ENCODE measurements at places on chromosomes 1 and 21.

DNA sequence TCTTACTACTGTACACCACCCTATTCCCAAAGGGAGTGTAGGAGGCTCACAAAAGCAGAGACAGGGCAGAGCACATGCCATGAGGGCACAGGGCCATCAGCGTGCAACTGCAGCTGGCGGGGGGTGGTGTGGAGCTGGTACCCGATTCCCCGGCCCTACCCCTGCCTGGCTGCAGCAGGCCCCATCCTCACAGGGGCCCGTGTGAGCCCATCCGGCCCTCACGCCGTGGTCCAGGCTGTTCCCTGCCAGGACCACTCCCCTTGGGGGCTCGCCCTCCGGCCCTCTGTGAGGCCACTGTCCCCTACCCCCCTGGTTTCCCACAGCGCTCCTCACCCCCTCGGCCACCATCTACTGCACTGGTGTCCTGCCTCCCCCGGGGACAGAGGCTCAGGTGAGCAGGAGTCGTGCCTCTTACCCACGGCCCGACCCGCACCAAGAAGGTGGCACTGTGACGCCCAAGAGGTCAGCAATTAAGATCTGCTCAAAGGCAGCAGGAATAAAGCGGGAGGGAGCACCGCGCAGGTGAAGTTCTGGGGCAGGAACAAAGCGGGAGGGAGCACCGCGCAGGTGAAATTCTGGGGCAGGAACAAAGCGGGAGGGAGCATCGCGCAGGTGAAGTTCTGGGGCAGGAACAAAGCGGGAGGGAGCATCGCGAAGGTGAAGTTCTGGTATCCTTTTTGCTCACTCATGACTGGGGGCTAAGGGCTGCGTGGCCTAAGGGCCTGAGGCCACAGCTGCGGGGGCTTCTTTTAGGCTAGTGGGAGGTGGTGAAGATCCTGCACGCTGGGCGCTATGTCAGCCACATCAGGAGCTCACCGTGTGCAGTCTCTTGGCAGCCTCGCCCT is 3.9 kb downstream of the POFUT2 start:
- DNase-seq: no peak

DNA sequence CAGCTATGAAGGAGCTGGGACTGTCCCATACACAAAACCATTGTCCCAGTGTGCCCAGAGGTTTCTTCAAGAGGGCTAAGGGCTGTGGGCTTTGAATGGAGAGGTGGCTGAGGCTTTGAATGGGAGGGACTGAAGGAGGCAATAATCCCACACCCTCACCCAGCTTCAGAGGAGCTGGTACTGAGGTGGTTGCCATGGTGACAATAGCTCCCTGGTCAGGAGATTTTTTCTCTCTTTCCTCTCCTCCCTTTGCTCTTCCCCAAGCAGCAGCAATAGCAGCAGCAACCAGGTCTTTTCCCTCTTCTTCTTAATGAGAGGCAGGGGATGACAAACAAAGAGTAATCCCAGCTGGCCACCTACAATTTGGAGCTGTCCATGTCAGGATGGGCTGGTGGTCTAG is 1.6 kb downstream of the HPCAL4 start:
- peak; percentile 34 for DNase-seq

GRCh38 chr1:36055706-36056105 is 28.2 kb upstream of the TEKT2 start:
- no peak for DNase-seq

GRCh38 chr1:51524817-51525216 is 5.8 kb upstream of the EPS15 start:
- DNase-seq: no peak

DNA sequence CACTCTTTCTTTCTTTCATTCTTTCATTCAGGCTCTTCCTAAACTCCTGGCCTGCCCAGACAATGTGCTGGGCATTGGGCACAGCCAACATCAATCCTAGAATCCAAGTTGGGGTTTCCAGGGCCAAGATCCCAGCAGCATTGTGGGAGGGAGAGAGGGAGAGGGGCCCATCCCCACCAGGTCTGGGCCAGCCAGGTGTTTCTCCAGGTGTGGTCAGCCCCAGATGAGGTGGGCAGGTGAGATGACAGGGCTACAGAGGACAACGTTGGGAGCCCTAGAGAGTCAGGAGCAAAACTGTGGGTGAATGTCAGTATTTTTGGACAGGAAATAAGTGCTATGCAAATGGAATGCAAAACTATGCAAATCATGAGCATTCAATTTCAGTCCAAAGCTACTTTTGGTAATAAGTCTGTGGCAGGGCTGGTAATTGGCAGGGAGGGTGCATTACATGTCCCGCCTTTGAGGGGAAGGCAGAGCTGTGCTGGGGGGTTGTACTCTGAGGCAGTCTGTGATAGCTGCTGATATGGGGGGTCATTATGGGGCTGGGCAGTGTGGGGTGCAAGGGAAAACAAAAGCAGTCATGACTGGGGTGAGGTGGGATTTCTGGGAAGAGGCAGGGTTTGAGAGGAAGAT is 139.9 kb upstream of the IGSF21 start:
- DNase-seq: no peak

- DNase-seq: no peak
These were observed 78.2 kb upstream of the TARDBP start for GRCh38 chr1:10934150-10934818.

DNA sequence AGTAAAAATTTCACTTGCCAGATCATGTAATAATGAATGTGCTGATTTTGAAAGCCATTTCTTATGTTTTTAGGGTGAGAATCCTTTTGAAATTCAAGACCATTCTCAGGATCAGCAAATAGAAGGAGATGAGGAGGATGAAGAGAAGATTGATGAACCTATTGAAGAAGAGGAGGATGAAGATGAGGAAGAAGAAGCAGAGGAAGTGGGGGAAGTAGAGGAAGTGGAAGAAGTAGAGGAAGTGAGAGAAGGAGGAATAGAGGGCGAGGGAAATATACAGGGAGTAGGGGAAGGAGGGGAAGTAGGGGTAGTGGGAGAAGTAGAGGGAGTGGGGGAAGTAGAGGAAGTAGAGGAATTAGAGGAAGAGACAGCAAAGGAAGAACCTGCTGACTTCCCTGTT is 32.4 kb downstream of the ZNF326 start:
- DNase-seq: no peak

GRCh38 chr1:98210064-98210463 is 289.2 kb upstream of the DPYD start:
- no peak for DNase-seq

DNA sequence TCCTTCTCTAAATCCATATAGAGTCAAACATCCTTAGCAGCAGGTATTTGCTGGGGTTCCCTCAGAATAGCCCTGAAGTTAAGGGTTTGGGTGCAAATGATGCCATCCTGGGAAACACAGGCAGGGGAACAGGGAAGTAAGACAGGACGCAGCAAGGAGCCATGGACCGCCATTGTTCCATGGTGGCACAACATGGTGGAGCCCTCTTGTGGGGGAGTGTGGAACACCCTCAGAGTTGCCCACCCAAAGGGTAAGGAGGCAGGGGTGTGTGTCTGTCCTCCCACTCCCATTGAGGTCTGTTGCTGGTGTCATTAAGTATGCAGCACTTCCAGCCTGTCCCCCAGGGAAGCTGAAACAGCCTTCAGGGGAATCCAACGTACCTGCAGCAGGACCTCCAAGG is 20.4 kb upstream of the RCAN1 start:
- DNase-seq: no peak

DNA sequence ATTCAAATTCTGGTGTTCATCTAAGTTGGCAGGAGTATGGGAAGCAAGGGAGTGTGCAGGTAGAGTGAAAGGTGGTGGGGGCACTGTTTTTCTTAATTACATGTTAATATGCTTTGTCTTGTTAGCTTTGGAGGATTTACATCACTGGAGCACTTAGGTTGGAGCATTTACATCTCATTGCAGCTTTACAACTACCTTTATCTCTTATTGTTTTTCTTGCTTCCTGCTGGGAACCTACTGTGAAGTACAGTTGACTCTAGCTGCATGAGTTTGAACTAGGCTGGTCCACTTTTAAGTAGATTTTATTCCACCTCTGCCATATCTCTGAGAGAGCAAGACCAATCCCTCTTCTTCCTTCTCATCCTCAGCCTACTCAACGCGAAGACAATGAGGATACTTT is 554.8 kb upstream of the B3GALT2 start:
- no peak for DNase-seq

DNA sequence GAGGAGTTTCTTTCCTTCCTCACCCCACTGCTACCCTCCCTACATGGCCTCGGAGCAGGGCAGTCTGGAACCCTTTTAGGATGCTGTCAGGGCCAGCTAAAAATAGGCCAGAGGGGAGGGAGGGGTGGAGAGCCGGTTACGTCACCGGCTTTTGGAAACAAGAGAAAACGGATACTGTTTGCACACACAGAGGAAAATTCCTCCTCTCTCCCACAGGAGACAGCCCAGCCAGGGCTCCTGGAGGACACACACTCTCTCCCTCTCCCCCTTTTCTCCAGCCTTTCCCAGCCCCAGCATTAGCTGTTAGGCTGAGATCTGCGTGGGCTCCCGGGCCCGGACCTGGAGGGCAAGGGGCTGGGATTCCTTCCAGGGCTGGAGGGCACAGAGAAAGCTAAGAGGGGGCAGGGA is 20.0 kb upstream of the ALDH4A1 start:
- peak; percentile 97 for DNase-seq

DNA sequence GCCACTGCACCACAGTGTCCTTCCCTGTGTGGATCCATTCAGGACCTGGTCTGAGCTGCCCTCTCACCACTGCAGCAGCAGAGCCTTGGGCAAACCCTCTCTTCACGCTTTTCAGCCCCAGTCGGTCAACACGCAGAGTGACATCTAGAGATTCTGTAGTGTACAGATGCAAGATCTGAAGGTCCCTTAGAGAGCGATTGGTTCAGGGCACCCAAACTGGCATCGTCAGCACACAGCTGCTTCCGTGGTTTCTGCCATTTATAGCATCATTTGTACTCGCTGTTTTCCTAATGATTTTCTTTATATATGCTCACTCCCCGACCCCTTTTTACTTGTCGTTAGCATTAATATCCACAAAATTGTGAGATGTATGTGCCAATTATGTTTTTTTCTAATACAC is 1.5 kb upstream of the ASCL5 start:
- no peak for DNase-seq

DNA sequence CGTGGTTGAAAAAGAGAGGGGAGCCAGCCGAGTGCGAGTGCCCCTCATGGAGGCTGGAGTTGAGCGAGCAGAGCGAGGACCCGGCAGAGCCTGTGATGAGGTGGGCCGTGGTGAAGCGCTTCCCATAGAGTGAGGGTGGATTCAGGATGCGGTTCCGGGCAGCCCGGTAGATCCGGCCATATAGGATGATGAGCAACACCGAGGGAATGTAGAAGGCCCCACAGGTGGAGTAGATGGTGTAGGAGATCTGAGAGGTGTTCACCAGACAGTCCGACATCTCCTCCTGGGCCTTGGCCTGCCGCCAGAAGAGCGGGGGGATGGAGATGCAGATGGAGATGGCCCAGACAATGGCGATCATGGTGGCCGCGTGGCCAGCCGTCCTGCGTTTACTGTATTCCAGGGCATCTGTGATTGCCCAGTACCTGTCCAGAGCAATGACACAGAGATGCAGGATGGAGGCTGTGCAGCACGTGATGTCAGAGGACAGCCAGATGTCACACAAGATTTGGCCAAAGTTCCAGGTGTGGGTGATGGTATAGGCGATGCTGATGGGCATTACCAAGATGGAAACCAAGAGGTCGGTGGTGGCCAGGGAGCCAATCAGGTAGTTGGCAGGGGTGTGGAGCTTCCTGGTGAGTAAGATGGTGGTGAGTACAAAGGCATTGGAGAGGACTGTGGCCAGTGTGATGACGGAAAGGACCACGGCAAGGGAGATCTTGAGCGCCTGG is 23.7 kb downstream of the HTR1D start:
- no peak for DNase-seq

DNA sequence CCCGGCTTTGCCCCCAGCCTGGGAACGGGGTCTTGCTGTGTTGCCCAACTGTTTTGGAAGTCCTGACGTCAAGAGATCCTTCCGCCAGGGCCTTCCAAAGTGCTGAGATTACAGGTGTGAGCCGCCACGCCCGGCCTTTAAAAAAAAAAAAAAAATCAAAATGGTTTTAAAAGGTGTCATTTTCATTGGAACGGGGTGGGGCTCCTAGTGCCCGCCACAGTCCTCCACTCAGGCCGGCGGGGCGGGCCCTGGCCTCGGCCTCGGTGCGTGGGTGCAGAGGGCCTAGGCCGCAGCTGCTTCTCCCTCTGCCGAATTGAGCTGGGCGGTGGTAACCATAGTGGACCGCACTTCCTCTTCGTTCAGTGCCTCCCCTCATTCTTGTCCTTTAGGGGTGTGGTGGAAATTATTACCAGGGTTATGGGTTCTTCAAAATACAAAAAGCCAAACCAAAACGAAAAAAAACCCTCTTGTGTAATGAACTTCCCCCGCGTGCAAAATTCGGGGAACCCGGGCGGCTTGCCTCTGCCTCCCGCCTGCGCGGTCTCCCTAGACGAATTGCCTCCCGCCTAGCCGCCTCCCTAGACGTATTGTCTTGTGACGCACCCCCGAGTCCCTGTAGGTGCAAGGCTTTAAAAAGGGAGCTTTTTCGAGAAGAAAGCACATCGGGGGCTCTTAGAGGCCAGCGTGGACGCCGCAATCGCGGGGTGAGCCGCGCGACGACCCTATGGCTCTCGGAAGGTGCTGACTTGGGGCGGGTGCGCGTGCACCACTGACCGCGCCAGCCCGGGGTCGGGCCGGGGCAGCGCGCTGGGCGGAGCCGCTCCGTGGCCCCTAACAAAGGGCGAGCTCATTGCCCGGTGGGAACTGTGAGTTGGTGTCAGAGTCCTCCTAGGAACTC is 10.5 kb upstream of the SPEN start:
- no peak for DNase-seq

DNA sequence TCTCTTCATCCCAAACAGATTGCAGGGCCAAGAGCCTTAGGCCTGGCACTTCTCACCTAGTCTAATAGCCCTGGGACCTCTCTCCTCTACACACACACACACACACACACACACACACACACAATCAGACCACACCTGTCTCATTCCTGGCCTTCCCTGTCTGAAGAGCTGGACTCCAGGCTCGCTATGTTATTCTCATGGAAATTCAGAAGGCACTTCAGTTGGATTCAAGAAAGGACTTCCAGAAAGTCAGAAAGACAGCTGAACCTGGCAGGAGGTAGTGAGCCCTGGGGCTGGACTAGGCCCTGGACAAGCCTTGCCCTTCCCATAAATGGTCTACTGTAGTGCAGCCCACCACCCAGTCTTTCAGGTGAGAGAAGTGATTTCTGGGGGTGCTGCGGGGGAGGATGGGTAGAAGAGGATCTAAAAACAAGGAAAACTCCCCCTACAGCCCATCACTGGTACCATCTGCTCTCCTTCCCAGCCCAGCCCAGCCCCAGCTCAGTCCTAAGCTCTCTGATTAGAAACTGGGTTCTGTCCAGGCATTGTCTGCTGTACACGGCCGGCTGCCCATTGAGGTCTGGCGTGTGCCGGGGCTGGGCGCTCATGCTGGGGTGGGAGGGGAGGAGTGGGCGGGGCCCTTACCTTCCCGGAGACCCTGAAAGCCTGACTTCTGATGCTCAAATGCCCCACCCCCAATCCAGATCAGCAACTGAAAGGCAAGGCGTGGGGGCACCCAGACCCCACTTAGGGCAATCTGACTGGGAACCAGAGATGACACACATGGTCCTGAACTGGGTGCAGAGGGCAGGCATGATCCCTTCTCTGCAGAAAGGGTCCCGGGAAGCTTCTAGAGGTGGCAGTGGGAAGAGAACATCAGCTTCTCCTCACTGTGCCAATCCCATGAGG is 2.5 kb downstream of the KIF21B start:
- DNase-seq: no peak
